NCI-H2081 treated with DMSO at 0.1 percent for 48 hours (cell line): ENCODE measurements at places on chromosomes 1 and 21.

DNA sequence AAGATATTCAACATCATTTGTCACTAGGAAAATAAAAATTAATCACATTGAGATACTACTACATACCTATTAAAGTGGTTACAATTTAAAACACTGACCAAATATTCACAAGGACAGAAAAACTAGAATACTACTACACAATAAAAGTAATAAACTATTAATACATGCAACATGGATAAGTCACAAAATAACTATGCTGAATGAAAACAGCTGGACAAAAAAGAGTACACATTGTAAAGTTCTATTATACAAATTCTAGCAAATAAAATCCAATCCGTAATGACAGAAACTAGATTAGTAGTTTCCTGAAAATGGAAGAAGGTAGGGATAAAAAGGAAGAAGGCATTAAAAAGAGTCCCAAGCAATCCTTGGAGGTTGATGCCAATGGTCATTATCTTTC is 348.7 kb upstream of the PTBP2 start:
- no peak for DNase-seq

DNA sequence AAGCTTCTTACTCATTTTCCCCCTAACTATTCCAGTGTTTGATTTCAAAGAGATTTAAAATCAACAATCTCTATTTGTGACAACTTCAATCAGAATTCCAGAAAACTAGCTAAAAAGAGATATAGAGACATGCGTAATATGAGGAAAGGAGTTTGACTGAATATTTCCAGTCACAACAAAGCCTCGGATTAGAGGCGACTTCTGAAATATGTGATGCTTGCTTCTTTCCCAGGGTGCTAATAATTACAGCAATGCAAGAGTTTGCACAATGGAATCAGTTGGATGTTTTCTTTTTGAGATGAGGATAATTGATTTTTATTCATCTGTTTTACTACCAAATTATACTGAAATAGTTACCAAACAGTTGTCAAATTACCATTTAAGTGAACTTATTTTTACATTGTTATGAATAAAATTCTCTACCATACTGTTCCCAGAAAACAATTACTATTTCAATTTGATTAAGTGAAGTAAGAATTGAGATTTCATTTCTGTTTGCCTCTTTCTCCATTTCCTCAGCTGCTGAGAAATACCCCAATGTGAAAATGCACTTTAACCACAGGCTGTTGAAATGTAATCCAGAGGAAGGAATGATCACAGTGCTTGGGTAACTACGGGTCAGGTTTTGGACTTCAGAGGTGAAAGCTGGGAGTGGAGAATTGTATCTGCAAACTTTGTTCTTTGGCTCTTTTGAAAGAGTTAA is 28.1 kb downstream of the KMO start:
- no peak for DNase-seq

- DNase-seq, result no peak
Observed at GRCh38 chr1:178933709-178934490, 63.0 kb upstream of the ANGPTL1 start.

- DNase-seq, result no peak
Observed at GRCh38 chr1:220915117-220915440, 35.8 kb downstream of the HLX start.

GRCh38 chr1:145985502-145986439 is 10.6 kb downstream of the TXNIP start:
- no peak for DNase-seq

- no peak for DNase-seq
Observed at GRCh38 chr1:96955307-96956012, 233.9 kb downstream of the PTBP2 start.

- DNase-seq, result no peak
Observed at GRCh38 chr1:11523746-11524464, 45.0 kb downstream of the DISP3 start.

GRCh38 chr1:115475252-115475651 is 137.2 kb upstream of the NGF start:
- DNase-seq, result no peak

- DNase-seq, result no peak
Observed at GRCh38 chr1:201554789-201555592, 16.1 kb downstream of the NAV1 start.

- no peak for DNase-seq
Observed at GRCh38 chr21:15250384-15250783, 185.6 kb upstream of the NRIP1 start.

DNA sequence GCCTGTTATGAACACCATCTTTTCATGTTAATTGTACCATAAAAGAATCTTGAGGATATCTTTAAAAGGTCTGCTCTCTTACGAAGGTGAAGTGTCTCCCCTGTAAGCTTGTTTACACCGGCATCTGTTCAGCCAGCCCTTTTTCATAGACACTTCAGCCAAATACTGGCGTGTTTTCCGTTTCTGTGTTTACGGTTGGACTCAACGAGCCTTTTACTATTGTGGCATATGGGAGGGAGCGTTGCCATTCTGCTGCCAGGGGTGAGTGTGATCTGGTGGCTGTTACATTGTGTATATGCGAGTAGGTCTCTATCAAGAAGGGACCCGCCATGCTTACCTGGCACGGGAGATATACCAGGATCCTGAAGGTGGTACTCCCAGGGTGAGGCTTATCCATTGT is 433.8 kb downstream of the CAMTA1 start:
- no peak for DNase-seq

GRCh38 chr1:9426291-9426711 is 113.0 kb upstream of the SLC25A33 start:
- DNase-seq, result no peak

GRCh38 chr21:46469275-46469674 is 10.6 kb downstream of the DIP2A start:
- DNase-seq, result no peak

DNA sequence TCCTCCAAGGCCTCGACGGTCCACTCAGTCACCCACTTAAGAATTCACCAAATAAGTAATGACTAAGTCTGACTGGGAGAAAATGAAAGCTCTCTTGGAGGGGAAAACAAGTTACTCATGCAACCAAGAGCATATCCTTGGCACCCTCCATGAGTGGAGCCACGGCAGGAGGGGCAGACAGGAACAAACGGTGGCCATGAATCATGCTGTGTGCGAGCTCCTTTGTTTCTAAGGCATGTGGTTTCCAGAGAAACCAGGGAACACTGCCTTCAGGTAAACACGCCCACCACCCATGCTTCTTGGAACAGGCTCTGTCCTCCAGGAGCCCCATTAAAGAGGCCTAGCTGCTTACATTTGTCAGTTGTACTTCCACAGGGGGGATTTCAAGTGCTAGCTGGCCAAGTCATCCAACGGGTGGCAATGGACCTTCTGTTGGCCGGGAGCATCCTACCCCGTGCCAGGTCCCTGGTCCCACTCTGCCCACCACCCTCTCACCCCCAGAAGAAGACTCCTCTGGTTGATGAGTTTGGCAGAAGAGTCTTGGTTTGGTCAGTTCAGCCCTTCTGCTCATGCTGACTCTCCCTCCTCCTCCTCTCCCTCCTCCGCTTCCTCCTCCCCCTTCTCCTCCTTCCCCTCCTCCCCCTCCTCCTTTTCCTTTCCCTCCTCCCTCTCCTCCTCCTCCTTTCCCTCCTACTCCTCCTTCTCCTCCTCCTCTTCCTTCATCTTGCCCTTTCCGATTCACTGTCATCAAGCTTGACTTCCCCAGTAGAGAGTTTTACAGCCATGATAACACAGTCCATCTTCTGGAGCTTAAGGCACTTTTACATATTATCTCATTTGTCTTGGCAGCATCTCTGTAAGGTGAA is 107.6 kb downstream of the CCDC185 start:
- no peak for DNase-seq

- no peak for DNase-seq
Observed at GRCh38 chr21:44575307-44576024, 1.9 kb downstream of the KRTAP10-4 start.

GRCh38 chr1:82160036-82160435 is 359.3 kb downstream of the ADGRL2 start:
- no peak for DNase-seq

DNA sequence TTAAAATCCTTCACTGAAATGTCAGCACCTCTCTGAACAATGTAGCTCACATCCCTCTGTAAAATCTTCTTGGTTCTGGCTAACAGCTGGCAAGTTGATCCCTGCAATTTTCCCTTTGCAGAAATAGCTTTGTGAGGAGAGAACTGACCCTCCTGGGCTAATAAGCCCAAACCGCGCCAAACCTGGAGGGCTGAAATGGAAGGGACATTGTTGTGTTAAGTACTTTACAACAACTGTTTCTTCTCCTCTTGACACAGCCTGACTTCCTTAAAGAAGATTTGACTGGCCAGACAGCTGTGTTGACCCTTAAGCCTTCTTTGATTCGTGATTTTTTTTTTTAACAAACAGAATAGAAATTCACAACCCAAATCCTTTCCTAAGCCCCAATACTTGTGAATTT is 5.7 kb downstream of the LMX1A start:
- no peak for DNase-seq

DNA sequence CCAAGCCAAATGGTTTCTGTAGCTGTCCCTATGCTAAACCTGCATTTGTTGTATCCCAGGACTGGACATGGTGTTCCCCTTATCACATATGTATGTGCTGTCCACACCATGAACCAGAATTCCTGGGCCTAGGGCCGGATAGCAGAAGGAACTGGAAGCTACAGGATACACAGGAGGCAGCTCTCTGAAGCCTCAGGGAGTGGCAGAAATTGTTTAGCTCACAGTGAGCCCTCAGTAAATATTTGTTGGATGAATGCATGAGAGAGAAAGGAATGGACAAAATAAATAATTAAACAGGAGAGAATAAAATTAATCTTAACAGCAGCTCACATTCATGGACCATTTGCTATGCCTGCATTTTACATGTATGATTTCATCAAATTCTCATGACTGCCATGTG is 2.1 kb downstream of the NIPAL3 start:
- DNase-seq, result no peak

- DNase-seq, result no peak
Observed at GRCh38 chr1:234111458-234112142, 207.1 kb downstream of the SLC35F3 start.

GRCh38 chr1:36324353-36324703 is 883 bp upstream of the EVA1B start:
- no peak for DNase-seq

GRCh38 chr1:222616525-222616924 is 1.4 kb upstream of the MIA3 start:
- DNase-seq, result no peak

GRCh38 chr1:94552071-94552586 is 10.6 kb upstream of the F3 start:
- no peak for DNase-seq

GRCh38 chr1:214854126-214854875 is 228.2 kb upstream of the KCNK2 start:
- DNase-seq, result no peak

DNA sequence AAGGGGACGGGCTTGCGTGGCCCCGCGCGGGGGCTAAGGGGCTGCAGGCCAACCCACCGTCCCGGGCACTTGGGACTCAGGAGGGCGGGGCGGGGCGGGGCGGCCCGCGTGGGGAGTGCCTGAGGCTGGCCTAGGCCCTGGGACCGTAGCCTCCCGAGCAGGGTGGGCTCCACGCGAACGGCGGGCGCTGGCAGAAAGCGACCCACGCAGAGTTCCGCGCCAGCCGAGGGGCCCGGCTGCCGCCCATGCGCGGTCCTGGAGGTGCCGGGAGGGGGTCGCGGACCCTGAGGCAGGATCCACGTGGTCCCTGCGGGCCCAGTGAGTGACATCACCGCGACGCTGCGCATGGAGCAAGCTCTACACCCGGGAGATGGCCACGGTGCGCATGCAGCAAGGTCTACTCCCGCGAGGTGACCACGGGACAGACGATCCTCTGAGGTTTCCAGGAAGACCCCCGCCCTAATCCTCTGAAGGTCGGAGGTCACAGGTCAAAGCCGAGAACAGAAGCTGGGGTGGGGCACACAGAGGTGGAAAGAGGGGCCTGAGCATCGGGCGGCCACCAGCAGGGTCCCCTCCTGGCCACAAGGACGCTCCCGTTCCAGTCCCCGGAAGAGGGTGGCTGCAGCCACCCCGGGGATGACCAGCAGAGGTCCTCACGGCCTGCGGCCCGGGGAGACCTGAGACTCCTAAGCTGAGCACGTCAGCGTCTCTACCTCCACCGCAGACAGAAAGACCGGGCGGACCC is 13.5 kb upstream of the SLC19A1 start:
- no peak for DNase-seq

- DNase-seq, result no peak
Observed at GRCh38 chr1:4636644-4637380, 17.6 kb upstream of the AJAP1 start.

DNA sequence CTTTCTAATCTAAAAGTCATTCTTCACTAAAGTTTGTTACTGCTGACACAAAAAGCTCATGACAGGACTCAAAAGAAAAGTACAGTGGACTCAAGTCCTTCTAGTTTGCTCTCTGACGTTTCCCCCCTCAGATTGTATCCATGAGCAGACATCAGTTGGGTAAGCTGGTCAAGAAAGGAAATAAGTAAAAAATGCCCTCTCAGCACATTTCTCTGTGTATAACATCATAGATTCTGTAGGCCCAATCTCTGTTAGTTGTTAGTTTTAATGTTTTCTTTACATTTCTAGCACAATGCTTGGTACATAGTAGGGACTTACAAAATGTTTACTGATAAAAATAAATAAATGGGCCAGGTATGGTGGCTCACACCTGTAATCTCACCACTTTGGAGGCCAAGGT is 96.8 kb downstream of the NR5A2 start:
- no peak for DNase-seq

GRCh38 chr1:230808281-230808872 is 59.9 kb downstream of the C1orf198 start:
- DNase-seq, result no peak

GRCh38 chr1:174984952-174985351 is 14.8 kb upstream of the CACYBP start:
- no peak for DNase-seq

DNA sequence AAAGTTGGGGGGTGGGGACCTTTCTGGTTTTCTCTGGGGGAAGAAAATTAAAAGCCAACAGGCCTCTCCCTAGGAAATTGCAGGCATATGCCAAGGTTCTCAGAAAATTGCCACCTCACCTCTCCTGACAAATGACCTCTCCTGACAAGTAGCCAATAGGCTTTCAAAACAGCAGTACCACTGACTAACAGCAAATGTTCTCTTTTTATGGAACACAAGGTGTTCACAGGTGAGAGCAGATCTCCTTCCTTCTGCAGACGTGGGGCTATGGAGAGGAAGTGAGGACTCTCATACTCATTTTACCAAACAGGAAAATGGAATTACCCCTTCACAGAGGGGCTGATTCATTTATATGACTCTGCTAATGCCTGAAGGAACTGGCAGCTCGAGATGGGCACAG is 32.7 kb upstream of the SUCO start:
- no peak for DNase-seq
